ENCODE measurements at places on chromosomes 4 and X.
A peak's percentile ranks its signal among the peaks of the same experiment; 100 is the strongest.

GRCh38 chrX:112734290-112734689 is 54.6 kb upstream of the LHFPL1 start:
- DNase-seq, result no peak

DNA sequence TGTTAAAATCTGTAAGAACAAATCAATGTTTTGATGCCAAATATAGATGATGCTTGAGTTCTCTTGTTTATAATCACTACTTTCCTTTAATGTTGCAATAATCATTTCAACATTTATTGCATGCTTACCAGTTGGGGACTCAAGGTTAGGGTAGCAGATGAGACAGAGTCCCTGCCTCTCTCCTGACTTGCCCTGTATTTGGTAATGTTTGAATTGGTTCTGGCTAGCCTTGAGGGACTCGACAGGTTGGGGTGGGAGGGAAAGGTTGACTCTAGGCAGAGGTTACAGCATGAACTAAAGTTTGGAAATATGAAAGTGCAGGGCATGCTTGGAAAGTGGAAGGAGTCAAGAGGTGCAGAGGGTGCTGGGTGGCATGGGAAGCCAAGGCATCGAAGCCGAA is 2.0 kb downstream of the SEC24B start:
- no peak for DNase-seq

DNA sequence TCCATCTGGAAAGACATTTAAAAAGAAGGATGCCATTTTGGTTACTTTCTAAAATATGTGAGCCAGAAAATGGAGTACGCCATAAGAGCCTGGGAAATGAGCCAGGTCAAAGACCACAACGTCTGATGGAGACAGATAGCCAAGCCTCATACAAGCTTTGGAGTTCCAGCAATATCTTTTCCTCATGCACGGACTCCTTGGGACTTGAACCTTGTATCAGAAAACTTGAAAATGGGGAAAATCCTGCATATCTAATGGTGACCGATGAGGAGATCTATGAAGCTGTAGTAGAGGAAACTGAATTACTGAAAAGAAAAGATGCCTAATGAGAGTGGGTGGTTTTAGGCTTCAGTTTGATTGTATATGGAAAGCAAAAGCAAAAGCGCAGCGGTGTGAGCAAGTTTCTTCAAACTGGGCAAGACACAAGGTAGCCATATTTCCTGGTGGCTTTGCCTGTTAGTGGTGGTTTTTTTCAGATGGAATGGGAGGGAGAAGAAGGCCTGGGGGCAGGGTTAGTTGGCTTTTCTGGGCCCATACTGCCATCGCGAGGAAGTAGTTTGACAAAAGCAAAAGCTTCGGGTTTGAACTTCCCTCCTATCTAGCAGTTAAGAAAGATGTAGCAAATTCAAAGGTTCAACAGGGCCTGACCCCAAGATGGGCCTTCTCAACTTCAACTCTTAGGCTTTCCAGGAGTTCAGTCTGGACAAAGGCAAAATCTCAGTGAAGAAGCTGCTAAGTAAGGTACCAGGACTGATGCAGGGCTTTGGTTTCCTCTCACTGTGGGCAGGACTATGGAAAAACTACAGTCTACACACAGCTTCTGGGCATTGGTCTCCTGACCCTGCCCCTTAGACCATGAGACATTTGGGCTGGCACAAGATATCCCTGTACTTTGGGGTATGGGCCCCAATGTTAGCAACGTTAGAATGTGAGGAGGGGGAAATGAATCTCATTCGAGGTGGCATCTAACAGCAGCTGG is 210.0 kb upstream of the STK26 start:
- DNase-seq, result peak; percentile 18

GRCh38 chrX:73182502-73183114 is 32.0 kb downstream of the NAP1L2 start:
- no peak for DNase-seq

- no peak for DNase-seq
These were observed 65.4 kb downstream of the CCKAR start for GRCh38 chr4:26424838-26425237.

- no peak for DNase-seq
These were observed 765 bp downstream of the CFAP97 start for GRCh38 chr4:185202984-185203485.

DNA sequence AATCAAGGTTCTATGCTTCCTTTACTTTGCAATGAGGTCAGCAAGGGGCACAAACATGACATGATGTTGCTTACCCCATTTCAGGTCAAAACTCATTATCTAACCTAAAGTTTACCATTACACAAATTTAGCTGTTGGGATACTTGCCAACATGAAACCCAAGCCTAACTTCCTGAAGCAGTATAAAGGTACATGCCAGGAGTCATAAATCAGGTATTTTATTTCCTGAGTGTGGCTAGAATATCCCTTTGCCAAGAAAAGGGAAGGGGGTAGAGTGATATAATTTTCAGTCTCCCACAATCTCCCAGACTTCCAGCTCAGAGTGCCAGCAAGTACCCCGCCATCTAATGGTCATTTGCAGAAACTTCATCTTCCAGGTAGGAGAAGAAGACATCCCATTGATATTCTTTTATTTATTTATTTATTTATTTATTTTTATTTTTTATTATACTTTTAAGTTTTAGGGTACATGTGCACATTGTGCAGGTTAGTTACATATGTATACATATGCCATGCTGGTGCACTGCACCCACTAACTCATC is 136.6 kb downstream of the NEXMIF start:
- DNase-seq, result no peak

GRCh38 chr4:11748164-11748872 is 319.6 kb upstream of the HS3ST1 start:
- DNase-seq, result no peak

DNA sequence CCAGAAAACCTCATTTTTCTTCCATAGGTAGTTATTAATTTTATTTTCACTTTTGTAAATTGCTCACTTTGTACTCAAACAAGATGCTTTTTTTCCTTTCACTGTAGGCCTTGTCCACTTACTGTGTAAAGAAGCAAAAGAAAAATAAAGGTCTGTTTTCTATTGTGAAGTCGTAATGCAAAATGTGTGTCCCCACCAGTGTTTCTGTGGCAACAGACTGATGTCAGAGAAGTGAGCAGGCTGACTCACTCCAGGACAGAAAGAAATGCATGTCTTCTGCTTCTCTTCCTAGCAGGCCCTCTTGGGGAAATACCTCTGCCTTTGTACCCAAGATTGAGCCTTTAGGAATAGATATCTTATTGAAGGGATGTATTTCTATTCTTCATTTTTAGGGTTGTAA is 30.3 kb downstream of the INPP4B start:
- DNase-seq, result no peak

DNA sequence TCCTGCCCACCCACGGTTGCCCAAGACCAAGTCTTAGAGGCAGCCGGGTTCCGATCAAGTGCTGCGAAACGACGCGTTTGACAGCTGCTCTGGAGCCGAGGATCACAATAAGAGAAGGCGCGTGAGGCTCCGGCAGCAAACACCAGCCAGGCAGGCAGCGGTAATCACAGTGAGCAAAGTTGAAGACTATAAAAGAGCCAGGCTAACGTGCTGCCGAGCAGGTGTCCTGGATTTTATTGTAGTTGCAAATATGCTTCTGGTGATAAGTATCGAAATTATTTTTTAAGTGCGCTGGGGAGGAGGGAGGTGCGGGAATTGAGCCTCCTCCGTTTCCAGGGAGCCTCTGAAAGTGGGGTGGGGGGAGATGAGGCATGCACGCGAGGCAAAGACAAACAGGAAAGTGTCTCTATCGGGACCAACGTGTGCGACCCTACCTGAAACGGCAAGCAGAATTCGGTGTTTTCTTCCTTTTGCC is 590 bp downstream of the GABRA2 start:
- no peak for DNase-seq

DNA sequence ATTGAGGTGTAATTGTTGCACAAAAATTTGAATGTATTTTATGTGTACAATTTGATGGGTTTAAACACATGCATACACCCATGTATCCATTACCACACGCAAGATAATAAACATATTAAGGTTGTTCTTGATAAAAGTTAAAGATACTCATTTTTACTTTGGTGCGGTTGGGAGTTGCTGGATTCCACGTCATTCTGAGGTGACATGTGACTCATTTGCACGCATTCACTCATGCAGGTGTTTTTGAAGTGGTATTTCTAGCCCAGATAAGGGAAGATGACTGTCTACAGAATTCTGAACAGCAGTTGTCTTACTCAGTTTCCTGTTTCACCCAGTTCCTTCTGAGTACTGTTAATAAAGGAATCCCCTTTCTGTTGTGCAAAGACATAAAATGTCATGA is 142.0 kb downstream of the RTL3 start:
- no peak for DNase-seq

GRCh38 chrX:102833136-102833535 is 103.9 kb upstream of the RAB40AL start:
- no peak for DNase-seq

DNA sequence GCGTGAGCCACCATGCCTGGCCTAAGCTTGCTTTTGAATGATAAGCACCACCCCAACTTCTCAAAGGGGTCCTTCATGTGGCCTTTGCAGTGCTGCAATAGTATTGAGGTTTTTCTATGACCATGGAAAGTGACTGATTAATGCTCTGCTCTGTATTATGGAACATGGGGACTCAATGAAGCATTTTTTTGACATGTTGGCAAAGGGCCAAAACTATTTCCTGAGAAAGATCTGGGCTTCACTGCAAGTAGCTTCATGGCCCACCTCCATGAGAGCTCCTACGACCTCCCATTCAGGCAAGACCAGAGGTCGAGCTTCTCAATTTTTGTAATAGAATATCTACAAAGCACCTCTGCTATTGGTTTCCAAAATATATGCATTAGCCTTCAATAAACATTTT is 16.7 kb upstream of the SEPTIN6 start:
- no peak for DNase-seq

GRCh38 chr4:184937030-184937710 is 81.1 kb upstream of the HELT start:
- no peak for DNase-seq

DNA sequence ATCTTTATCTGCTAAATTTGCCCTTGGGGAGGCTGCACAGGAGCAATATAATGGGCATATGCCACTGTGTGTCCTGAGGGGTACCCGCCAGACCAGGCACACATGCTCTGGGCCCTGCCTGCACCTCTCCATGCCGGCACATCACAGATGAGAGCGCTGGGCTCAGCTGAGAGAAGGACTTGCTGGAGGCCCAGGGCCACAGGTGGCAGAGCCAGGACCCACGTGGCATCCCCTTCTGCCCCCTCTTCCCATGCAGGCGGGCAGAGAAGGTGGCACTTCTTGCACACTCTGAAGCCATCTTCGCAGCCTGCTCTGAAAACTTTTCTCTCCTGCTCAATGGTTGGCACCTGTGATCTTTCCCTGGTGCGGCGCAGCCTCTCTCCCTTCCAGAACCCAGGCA is 20.1 kb downstream of the CPZ start:
- no peak for DNase-seq

GRCh38 chr4:3520276-3520675 is 11.9 kb downstream of the LRPAP1 start:
- DNase-seq, result no peak

GRCh38 chr4:78763251-78763650 is 12.9 kb upstream of the BMP2K start:
- DNase-seq, result no peak

DNA sequence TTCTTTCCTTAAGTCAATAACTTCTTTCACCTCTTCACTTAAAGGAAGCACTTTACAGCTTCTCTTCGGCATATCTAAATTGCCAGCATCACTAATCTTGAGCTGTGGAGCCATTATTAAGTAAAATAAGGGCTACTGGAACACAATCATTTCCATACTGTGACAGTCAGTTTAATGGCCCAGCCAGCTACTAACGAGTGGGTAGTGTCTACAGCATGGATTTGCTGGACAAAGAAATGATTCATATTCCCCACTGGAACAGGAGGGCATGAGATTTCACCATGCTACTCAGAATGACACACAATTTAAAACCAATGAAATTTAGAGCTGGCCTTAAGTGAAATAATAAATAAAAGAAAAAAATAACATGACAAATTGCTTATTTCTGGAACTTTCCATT is 72.1 kb downstream of the DDIT4L start:
- DNase-seq, result no peak

- DNase-seq, result no peak
These were observed 1.4 kb upstream of the UGT2B4 start for GRCh38 chr4:69497076-69497475.

- DNase-seq, result no peak
These were observed 44.7 kb downstream of the DDX60 start for GRCh38 chr4:168273838-168274237.

DNA sequence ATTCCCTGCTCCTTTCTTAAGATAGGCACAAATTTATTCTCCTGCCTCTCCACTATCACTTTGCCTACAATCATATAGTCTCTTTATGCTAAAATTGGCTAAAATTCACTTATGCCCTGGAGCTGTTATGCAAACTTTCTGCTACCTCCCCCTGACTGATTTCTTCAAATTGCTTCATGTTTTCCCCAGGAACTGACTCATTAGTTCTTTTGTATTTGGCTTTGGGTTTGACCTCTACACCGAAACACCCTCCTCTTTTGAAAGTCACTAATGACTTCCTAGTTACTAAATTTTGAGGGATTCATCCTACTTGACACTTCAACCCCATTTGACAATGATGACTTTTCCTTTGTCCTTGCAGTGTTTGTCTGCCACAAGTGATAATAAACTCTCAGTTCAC is 222.6 kb downstream of the NDST4 start:
- no peak for DNase-seq

DNA sequence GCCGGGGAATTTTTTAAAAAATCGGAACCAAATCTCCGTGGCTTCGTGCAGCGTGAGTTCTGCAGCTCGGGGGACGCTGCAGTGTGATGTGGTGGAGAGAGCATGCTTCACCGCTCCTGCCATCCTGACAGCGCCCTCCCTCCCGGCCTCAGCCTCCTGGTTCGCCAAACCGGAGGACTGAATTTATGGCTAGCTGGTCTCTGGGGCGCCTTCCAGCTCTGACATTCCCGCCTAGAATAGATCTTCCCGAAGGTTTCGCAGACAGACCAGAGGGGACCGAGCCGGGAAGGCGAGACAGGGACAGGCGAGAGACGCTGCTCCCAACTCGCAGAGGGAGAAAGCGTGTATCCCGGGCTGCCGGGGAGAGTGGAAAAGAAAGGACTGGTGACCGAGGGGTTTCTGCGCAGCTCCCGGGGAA is 25.9 kb downstream of the HOPX start:
- DNase-seq, result no peak

DNA sequence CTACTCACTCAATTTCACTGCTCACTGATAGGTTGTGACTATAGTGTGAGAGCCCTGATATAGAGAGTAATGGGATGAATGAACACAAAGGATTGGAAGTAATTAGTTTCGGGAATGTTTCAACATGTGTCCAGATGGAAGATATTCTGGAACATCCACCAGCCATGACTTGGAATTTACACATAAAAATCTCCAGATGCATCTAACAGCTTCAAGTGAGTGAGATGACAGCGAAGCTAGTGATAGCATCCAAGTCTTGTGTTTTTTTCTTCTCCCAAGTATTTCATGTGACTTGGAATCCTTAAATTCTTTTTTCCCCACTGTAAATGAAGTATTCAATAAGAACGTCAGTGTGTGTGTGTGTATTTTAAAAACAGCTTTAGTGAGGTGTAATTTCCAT is 82.1 kb downstream of the CLDN34 start:
- DNase-seq, result no peak
